ENCODE measurements at places on chromosomes 1 and 21. TPM values are rescaled to one million over a fixed set of nuclear protein-coding genes. Genes with fewer than 3 reads are reported as not detected.

DNA sequence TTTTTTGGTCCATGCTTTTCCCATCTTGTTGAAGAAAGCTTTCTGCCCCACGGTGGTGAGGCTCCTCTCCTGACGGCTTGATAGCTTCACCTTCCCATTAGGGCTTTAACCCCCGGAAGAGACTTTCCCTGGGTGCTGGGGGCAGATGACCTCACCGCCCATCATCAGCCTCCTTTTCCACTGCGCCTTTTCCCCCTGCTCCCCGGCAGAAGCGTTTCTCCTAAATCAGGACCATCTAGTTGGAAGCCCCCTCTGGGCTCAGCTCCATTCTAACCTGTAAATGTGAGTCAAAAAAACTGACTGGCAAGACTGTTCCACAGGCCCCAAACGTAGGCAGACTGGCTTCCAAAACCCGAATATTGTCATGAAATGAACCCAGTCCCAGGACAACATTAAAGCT is 6.7 kb downstream of the POFUT2 start:
- peaks cover 17% of the 10 kb centered on the region for H3K36me3 ChIP-seq
- no peak for DNase-seq
- no peaks in the 10 kb centered on the region for H3K27me3 ChIP-seq
- H3K4me1 ChIP-seq: no peaks in the 10 kb centered on the region
- no peak overlapping the region for H3K4me3 ChIP-seq

DNA sequence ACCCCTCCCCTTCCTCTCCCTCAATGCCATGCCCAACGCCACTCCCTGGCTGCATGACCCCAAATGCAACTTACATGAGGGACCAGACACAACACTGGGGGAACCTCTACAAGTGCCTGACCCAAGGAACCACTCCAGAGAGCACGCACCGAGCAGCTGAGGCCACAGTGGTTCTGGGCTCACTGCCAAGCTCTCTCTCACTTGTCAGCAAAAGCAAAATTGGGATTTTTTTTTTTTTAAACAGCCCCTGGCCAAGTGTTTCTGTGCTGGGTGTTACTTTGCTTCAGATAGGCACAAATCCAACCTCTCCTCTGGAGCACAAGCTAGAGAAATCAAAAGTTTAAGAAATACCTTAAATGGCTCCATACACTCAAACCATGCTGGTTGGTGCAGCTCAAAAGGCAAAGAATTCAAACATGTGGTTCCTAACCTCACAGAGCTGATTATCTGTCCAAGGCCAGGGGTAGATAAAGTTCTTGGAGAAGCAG is 363.0 kb downstream of the SETD4 start:
- H3K27ac ChIP-seq: no peak overlapping the region
- H3K4me3 ChIP-seq: no peak overlapping the region
- no peaks in the 10 kb centered on the region for H3K27me3 ChIP-seq
- no peaks in the 10 kb centered on the region for H3K36me3 ChIP-seq
- DNase-seq: no peak

The LRRC71 gene
- not detected for total RNA-seq

The RGS13 gene
- not detected for total RNA-seq

GRCh38 chr1:111364690-111365089 is 62.8 kb downstream of the OVGP1 start:
- H3K4me1 ChIP-seq: no peaks in the 10 kb centered on the region
- DNase-seq: no peak
- no peaks in the 10 kb centered on the region for H3K36me3 ChIP-seq
- H3K27me3 ChIP-seq: no peaks in the 10 kb centered on the region
- H3K4me3 ChIP-seq: no peak overlapping the region

DNA sequence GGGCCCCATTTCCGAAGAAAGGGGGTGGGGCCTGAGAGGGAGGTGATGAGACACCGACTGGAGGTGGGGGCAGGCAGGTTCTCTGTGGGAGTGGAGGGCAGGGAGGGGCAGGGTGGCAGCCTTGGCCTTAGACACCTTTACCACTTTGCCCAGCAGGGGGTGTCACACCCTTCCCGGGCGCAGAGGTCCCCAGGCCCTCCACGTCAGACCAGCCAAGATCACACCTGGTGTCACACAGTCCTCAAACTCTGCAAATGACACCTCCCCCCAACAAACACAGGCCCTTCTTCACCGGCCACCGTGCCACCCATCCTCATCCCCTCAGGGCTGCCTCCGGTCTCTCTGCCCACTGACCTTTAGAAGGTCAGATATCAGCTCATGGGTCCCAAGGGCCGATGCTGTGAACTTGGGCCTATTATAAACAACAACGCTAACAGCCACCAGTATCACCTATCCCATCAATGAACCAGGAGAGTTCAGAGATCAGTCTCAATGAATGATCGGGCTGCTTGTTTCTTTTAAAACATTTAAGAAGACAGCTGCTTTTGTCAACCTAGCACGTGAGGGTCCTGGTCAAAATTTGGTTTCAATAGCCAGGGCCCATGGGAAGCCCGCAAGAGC is 103.9 kb downstream of the CASZ1 start:
- H3K4me3 ChIP-seq: no peak overlapping the region
- peaks cover 15% of the 10 kb centered on the region for H3K4me1 ChIP-seq
- peak; percentile 53 for DNase-seq
- H3K27me3 ChIP-seq: no peaks in the 10 kb centered on the region
- H3K36me3 ChIP-seq: no peaks in the 10 kb centered on the region
- H3K27ac ChIP-seq: no peak overlapping the region

All from naive thymus-derived CD4-positive, alpha-beta T cell (primary cell).